Dermis blood vessel endothelial cell (primary cell): ENCODE measurements at places on chromosomes 3 and 15.

GRCh38 chr3:50154840-50155490 is at the start of gene SEMA3F:
SEMA3F (plus strand) TSS chr3:50155324; CDS start chr3:50159623, 4,299 bp downstream.
- DNase-seq = peak; percentile 80

GRCh38 chr3:48400824-48401433 is 28.9 kb downstream of the FBXW12 start:
- peak; percentile 76 for DNase-seq

DNA sequence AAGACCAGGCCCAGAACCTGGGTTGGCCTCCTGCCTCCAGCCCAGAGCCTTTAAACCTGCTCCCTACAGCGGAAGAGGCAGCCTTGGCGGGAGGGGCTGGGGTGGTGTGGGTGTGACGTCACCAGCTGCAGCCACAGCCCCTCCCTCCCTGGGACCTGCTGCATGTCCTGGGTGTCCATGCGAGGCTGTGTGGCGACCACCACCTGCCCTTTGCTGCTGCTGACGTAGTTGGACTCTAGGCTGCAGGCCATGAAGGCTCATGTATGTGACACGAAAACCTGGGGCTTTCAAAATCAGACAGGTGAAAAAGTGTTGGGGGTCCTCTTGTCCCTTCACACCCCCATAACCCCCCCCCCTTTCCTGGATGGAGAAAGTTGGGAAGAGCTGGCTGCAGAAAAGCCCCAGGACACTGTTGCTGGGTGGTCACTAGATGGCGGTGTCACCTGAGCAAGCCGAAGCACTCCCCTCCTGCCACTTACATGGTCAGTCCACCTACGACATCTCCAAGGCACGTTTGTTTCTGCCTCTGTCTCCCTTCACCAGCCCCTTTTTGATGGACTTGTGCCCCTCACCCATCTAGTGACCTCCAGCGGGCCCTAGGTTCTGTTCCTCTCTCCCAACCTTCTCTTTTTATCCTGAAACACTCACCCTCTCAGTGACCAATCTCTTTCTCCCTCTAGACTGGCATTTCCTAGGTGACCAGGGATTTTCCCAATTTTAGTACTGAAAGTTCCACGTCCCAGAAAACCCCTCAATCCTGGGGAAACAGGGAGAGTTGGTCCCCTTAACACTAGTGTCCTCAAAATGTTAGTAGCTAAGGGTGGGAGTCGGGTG is 35.2 kb downstream of the SLC6A20 start:
- peak; percentile 85 for DNase-seq

DNA sequence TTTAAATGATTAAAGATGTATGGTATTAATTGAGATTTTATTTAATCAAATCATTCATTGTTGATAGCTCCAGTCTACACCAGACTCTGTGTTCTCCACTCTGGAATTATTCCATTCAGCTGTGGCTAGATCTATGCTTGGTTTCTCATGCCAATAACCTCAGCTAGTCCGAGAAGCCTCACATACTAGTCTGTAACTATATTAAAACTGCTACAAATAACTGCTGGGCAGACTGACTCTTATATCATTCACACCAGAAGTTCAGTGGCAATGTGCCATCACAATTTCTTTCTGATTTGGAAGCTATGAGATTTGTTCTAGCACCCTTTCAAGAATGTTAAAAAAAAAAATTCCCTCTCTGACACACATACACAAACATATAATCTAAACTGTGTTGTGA is 947.3 kb downstream of the ROBO1 start:
- DNase-seq = no peak

DNA sequence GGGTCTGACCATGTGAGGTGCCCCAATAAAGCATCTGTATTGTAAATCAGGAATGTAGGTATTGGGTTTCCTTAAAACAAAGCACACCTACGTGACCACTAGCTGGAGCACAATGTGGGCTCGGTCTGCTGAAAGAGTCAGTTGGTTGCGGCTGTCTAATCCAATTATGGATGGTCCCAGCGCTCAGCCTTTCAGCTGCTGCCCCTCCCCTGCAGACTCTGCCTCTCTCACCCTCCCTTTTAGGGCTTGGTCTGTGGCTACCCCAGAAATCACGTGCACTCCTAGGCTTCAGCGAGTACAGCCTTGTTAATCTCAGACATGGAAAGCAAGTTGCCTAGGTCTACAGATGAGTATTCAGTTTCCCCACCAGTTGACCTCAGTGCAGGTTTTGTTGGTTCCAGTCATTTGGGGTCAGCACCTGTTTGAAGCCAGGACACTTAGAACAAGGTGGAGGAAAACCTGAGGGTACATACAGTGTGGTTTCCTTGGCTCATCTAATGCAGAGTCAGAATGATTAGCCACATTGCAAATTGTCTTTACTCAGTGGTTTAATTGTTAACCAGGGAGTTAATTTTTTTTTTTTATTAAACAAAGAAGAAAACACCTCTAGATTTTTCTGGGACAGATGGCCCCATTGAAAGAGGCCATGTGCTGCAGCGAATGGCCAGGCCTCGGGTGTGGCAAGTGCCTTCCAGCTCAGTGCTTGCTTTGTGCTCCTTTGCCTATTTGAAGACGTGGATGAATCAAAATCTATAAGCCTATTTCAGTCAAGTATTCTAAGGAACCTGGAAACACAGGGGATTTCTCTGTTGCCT is 137.7 kb downstream of the IGF1R start:
- DNase-seq = no peak

- DNase-seq = no peak
These were observed 281.6 kb downstream of the CNTN6 start for GRCh38 chr3:1374471-1374870.

DNA sequence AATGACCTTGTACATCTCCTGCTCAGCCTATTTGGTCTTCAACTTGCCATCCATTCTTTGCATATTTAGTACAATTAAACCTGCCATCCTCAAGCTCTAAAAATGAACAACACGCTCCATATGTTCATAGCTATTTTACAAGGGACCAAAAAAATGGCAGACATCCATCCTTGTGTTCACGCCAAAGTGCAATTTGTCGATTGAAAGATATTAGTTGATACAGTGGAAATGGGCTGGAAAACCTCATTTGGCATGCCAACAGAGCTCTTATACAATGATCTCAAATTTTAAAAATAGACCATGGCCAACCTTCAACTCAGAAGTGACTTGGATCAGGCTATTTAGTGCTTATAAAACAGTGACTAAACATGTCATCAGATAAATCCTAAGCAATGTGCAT is 413.6 kb upstream of the ARL6 start:
- no peak for DNase-seq

DNA sequence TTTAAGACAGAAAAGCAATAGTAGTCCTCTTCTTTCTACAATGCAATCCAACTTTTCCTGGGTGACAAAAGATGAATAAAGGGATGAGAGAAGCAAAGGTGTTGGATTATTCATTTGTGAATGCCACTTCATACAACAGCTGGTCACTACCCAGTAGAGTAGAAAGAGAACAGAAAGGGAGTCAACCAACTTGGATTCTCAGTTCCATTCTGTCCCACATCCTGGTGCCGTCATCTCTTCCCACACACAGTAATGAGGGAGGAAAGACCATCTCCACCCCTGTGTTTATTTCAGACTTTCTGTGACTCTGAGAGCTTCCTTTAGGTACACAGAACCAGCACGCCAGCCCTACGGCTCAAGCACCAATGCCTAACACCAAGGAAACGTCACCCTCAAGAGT is 71.0 kb downstream of the FOXP1 start:
- no peak for DNase-seq

- DNase-seq = peak; percentile 13
These were observed 245.3 kb downstream of the PDZRN3 start for GRCh38 chr3:73379465-73379864.

GRCh38 chr3:9800529-9800928 is 7.6 kb downstream of the ARPC4 start:
- DNase-seq = peak; percentile 25

- no peak for DNase-seq
These were observed 66.9 kb upstream of the FGF12 start for GRCh38 chr3:192794216-192794615.

DNA sequence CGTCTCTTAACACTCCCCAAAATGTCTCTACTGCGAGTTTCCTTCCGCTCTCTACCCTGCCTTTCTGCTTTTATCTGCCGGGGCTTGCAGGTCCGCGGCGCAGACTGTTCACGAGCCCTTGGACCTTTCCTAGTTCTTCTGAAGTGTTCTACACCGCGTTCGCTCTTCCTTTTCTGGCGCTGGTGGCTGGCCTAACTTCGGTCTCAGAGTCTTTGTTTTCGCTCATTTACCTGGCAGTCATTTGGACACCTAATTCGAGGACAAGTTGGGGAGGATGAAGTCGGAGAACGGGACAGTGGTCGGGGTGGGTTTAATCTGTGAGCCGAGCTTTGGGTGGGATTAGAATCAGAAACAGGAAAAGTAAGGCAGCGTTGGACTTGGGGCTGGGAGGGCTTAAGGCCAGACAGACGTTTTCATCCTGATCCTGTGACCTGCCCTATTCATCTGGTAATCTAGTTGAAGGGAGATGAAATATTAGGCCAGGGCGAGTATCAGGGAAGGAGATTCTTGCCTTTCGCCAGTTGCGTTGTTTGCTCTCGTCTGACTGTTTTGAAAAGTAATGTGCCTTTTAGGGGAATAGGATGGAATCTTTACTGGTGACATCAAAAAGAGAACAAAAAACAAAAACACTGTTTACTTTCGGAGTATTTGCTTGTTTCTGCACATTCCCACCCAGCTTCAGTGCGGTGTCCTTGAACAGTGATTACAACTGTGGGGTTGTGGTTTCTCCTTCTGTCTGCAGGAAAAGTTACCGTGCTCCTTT is 1.8 kb downstream of the DIPK2A start:
- peak; percentile 72 for DNase-seq

- no peak for DNase-seq
These were observed 3.4 kb downstream of the CLDND1 start for GRCh38 chr3:98519351-98519750.
